ENCODE measurements at places on chromosomes 3 and 15. TPM values are rescaled to one million over a fixed set of nuclear protein-coding genes. Genes with fewer than 3 reads are reported as not detected.

DNA sequence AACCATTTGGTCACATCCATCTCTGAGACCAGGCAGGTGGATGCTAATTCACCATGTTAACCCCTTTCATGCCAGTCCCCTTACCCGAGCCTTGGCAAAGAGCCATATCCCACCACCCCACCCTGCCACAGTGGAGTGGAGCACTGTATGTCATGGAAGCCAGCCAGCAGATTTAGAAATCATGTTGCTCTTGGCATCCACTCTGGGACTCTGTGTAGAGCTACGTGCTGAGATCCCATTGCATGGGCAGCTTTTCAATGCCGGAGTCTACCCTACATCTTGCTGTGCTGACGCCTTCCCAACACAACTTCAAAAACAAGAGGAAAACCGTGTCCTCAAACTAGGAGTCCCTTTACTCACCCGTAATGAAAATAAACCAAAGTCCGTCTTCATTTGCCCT lies 131.0 kb downstream of the NTRK3 start:
- peaks cover 22% of the 10 kb centered on the region for H3K4me1 ChIP-seq
- peak; percentile 67 for DNase-seq
- H3K36me3 ChIP-seq: no peaks in the 10 kb centered on the region

DNA sequence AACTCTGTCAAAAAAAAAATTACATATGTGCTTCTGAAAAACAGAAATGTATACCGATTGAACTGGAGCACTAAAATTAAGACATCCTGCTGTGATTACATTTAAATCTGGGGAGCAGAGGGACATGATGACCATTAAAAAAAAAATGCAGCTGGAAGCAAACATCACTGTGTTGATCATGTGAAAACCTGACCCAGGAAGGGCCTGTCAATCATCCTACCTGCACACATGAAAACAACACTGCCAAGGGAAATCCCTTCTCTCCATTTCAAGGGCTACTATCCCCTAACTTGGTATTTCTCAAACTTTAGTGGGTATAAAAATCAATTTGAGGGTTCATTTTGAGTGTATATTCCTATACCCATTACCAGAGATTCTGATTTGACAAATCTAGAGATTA lies 719.9 kb upstream of the CBLB start:
- no peak overlapping the region for H3K4me3 ChIP-seq
- no peaks in the 10 kb centered on the region for H3K27me3 ChIP-seq

DNA sequence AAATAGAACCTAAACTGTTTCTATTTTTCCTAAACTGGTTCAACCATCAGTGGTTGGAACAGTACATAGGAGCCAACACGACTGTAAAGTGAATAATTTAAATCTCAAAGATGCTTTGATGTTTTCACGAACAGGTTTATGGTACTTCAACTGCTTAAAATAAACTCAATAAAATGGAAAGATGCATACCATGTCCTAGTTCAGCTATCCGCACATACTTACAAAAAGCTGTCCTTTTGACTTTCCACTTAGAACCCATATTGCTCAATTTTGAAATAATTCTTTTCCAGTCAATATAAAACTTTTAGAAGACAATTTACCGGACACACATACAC lies 902 bp downstream of the CMTM6 start:
- H3K27me3 ChIP-seq: no peaks in the 10 kb centered on the region
- no peaks in the 10 kb centered on the region for H3K36me3 ChIP-seq
- peak overlapping the region; percentile 59 for H3K4me3 ChIP-seq
- H3K27ac ChIP-seq: peak overlapping the region; percentile 5
- H3K4me1 ChIP-seq: no peaks in the 10 kb centered on the region

- no peaks in the 10 kb centered on the region for H3K4me1 ChIP-seq
- H3K36me3 ChIP-seq: no peaks in the 10 kb centered on the region
- no peaks in the 10 kb centered on the region for H3K27me3 ChIP-seq
- no peak overlapping the region for H3K4me3 ChIP-seq
These were observed 48.1 kb upstream of the CRBN start for GRCh38 chr3:3227640-3228039.

DNA sequence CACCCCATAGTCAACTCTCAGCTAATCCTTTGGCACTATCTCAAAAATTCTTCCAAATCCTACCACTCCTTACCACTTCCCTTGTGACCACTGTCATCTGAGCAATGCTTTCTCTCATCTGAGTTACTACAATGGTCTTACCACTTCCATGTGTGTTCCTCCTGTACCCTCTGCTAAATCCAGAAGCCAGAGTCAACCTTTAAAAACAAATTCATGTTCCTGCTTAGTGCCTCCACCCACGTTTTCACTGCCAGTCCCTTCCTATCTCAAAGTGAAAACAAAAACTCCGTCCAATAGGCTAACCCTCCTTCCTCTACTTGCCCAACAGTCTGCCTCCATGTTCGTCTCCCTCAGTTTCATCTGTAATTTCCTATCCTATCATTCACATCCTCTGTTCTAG lies 109.0 kb downstream of the ADAMTS9 start:
- H3K27me3 ChIP-seq: no peaks in the 10 kb centered on the region
- no peak for DNase-seq
- H3K4me1 ChIP-seq: no peaks in the 10 kb centered on the region
- H3K36me3 ChIP-seq: peaks cover 6% of the 10 kb centered on the region
- H3K27ac ChIP-seq: no peak overlapping the region

DNA sequence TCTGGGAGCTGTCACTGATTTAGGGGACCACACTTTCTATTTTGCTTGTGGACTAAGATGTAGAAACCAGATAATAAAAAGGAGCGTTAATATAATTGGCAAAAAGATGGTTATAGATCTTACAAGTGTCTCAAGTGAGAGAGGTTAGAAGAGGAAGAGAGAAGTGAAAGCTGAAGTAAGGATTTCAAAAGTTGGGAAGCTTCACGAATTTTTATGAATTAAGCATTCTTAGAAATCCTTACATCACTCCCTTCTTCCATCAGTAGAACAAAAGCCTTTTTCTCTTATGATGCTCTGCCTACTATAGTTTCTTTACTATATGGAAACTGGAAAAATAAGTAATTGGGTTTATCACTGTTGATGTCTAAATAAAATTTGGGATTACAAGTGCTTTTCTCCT lies 146.5 kb downstream of the FNDC3B start:
- H3K4me1 ChIP-seq: peaks cover 3% of the 10 kb centered on the region
- H3K27ac ChIP-seq: peak overlapping the region; percentile 43
- no peak overlapping the region for H3K4me3 ChIP-seq
- no peak for DNase-seq

Gene STRIT1
- not detected for total RNA-seq

Gene ARHGEF26
- total RNA-seq: 26.9 TPM

Gene SST
- not detected for total RNA-seq

Gene GOLGA6B
- total RNA-seq: not detected

Measured in aorta (tissue), 5 donors.